NCI-H1092 (cell line): ENCODE measurements at places on chromosomes 6 and 20.

- DNase-seq, result no peak
Observed at GRCh38 chr6:14270925-14271788, 153.6 kb downstream of the CD83 start.

GRCh38 chr6:80464901-80465300 is 358.4 kb downstream of the BCKDHB start:
- DNase-seq, result no peak

GRCh38 chr20:2984956-2985661 is 58.3 kb upstream of the GNRH2 start:
- DNase-seq, result no peak

DNA sequence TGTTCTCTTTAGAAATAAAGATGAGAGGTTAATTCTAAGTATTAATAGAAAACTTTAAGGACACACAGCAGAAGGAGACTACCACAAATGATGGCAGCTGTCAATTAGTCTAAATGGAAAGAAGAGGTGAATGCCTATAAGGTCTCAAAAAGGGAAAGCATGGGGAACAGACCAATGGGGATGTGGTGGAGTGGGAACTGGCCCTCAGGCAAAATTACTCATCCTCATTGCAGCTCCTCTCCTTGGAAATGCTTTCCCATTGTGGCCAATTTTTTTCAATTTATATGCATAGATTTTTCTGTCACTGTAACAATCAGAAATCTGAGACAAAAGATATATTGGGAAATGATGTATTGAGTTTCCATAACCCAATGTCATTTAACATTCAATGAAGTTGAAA is 222.9 kb upstream of the DEFB112 start:
- no peak for DNase-seq

DNA sequence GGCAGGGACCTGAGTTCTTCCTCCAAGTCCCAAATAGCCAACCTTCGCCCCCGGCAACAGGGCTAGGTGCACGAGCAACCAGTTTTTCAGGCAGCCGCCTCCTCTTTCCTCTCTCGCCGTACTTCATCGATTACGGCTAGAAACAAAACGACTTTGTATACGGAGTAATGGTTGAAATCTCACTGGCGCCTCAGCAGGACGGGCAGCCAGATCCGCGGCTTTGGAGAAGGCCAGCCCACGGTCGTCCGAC is 333 bp upstream of the SMIM13 start:
- DNase-seq, result no peak

DNA sequence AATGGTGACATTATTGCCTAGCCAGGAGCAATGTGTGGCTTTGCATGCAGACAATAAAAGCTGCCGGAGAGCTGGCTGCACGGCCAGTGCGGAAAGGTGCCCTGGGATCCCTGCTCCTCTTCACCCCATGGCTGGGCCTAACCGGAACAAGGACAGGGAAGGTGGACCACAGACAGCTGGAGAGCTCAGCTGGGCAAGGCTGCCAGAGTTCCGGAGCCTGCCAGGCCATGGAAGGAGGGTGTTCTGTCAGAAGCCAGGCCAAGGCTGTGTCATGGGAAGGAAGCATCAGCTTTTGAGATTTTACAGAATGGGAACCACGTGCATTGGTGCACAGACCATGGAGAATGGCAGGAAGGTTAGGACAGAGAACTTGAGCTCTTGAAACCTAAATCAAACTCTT is 25.0 kb downstream of the MAP1LC3A start:
- no peak for DNase-seq

- DNase-seq, result no peak
Observed at GRCh38 chr6:43893073-43893472, 123.1 kb downstream of the VEGFA start.

GRCh38 chr6:129671442-129672340 is 38.3 kb downstream of the ARHGAP18 start:
- DNase-seq, result no peak

DNA sequence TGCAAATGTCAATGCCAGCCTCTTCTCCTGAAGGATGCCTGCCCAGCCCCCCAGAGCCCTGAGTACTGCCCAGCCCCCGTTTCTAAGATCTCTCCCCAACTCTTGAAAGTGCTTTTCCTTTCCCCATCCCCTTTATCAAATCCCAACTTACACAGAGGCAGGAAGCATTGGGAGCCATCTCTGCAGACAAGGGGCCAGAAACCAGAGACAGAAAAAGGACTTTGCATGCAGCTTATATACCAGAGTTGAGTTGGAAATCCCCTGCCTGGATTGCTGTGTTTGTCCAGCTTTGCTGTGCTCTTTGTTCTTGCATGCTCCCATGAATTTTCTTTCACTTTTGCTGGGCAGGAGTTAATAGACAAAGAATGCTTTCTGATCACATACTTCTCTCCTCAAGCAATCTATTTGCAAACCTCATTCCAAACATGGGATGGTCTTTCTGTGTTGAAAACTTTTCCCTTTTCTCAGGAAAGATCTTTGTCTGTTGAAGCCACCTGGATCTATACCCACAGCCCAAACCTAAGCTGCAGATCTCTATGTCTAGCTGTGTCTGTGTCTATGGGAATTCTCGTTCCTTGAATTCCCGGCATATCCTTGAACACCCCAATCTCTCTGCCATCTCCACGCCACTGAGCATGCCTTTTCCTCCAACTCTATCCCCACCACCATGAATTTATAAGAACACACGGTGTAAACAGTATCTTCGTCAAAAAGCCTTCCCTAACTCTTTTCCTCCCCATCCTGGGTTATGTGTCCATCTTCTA is at the start of gene UBD:
TSS of gene UBD (minus strand) at position 209 of the 764 bp plus-strand sequence. CDS start at position 178, 31 bp downstream.
- no peak for DNase-seq

- DNase-seq, result no peak
Observed at GRCh38 chr6:108806171-108806570, 42.1 kb upstream of the ARMC2 start.

DNA sequence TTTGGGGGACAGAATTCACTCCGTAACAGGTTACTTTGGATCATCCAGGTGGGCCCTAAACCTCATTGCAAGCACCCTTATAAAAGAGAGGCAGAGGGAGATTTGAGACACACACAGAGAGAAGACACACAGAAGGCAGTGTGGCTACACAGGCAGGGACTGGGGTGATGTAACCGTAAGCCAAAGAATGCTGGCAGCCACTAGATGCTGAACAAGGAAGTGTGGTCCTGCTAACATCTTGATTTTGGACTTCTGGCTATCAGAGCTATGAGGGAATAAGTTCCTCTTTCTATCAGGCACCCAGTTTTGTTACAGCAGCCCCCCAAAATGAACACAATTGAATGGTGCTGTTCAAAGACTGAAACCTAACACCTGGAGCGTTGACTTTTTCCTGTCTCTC is 191.3 kb upstream of the MYLIP start:
- DNase-seq, result no peak

- DNase-seq, result no peak
Observed at GRCh38 chr20:51184289-51184688, 161.4 kb upstream of the KCNG1 start.

DNA sequence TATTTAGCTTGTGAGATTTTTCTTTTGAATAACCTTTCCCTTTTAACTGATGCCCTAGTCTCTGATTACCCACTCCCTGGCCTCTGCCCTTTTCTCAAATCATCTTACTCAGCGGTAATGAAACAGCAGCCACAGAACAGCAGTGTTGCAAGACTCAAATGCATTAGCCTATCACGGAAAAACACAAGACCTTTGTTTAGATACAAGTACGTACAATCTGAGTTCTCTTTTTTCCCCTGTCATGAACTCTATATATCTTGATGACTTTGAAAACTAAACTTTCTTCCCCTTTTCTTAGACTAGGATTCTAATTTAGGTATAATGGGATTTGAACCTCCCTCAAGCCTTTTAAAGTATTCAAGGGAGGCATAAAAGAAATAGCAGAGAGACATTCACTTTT is 1034.9 kb downstream of the EYS start:
- no peak for DNase-seq

DNA sequence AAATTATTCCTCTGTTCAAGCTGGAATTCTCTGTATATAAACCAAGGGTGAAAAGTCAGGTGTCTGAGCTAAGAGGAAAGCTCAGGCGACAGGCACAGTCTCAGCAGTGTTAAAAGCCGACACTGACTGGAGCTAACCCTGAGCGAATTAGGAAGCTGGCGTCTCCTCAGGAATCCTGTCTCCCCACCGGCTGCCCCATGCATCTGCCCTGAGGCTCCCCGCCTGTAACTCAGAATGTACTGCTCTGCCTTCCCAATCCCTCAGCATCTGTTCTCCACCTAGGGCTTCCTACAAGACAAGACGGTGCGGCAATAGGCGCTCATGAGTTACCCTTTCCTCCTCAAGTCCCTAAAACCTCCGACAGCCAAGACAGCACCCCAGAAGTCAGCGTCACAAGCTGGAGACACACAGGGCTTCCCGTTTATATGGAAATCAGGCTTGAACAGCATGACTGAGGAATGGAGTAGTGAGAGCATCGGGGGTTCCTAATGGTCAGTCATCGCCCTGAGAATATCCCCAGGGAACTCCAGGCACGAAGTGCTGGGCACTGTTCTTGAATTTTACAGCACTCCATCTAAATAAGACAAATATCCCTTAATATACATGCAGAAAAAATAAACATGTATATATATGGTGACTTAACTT is 33.5 kb downstream of the WDR27 start:
- no peak for DNase-seq

DNA sequence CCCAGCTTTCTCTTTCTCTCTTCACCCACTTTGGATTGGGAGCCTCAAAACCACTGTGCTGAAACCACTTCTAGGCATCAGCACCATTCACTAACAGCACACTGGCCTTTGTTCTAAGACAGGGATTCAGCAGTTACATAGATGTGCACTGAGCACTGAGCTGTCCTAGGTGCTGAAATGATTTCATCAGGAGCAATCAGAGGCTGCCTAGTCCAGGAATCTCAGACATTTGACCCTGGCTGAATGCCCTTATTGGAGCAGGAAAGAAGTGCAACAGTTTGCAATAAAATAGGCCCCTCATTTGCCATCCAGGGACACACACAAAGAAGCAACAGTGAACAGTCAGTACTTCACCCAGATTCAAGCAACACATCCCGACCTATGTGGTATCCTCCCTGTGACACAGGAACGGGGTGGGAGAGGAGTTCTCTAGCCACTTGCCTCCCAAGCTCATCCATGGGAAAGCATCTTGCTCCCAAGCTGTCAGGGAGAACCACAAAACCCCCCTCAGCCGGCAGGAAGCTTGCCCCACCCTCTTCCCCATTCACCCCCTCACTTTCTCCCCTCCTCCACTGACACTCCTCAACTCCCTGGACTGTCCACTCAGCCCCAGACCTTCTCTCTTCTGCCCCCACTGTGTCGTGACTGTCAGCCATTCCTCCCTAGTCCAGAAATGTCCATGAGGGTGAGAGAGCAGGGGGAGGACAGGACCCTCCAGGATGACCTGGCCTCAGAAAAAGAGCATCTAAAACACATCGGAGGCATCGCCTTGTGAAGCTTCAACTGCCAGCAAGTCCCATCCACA is 304.4 kb downstream of the PREX1 start:
- DNase-seq, result no peak

GRCh38 chr6:127120023-127120786 is 1.7 kb downstream of the RSPO3 start:
- DNase-seq, result no peak

DNA sequence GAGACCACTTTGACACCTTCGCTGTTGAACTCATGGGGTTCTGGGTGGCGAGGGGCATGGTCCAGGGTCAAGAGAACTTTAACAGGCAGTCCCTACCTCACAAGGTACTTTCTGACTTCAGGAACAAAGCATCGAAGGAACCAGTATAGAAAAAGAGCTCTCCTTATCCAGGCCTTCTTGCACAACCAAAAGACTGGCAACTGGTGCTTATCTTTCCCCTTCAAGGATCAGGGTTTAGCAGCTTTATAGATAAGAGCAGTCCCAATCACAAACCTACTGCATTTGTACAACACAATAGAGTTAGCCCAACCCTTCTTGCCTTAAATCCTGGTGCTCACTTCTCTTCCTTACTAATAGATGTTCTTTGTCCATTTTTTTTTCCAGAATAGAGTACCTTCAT is 116.3 kb downstream of the SNX5 start:
- no peak for DNase-seq

GRCh38 chr20:23203310-23203709 is 117.2 kb upstream of the CD93 start:
- DNase-seq, result no peak

GRCh38 chr20:39822667-39823066 is 860.5 kb downstream of the DHX35 start:
- DNase-seq, result no peak

GRCh38 chr6:161682982-161683381 is 409.1 kb upstream of the AGPAT4 start:
- no peak for DNase-seq

DNA sequence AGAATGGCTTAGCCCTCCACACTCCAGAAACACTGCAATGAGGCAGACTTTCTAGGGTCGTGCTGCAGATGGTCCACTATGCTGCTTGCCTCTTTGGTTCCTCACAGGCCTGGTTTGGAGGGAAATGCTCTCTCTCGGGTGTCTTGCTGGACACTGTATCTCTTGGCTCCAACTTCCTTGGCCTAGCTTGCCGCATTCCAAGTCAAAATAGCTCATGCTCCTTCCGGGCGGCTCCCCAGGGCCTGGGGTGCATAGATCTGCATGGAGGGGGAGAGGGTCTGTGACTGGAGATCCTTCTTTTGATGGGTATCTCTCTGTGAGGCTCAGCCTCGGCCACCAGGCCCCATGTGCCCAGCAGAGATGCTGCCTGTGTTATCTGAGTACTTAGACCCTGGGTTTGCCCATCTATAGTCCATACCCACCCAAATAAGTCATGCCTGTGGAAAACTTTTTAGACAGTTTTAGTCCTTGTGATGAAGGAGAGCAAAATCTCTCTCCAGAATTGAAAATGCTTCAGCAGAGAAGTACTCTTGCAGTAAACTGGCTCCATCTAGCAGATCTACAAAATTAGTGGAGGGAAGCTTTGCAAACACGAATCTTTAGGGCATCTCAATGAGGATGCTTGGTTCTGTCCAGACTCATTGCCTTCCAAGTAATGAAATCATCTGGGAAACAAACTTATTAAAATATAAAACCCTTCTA is 264.1 kb upstream of the RIN2 start:
- no peak for DNase-seq

DNA sequence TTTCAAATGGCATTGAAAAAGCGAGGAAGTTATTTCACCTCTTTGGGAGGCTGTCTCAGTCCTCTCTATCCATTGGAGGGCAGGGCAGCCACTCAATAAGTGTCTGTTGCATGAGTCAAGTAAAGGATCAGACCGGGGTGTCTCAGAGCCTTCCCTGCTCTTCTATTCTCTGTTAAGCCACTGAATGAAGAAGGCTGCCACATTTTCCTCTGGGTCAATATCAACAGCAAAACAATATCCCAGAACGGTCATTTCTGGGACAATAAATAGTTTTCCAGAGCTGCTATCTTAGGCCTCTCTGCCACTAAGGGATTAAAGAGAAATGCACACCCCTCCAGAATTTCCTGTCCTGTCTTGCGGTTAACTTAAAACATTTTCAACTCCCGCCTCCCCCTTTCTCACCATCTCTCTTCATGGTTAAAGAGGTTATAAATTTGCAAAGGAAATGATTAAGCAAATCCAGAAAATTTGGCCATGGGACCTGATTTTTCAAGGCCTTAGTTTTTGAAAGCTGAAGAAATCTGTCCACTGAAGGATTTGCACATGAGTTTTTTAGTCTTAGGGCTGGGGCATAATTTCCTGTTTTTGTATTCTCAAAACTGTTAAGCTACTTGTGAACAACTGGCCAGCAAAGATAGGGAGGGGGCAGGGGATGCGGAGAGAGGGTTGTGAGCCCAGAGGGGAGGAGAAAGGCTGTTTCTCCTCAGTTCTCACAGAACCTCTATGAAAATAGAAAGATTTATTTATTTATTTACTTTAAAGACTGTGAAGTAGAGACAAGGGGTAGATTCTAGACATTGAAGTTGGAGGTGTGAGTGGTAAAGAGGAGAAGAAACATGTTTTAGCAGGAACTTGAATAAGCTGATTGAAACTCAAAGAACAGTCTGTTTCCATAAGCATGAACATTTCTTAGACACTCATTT is 135.7 kb downstream of the BCAS1 start:
- no peak for DNase-seq
